ENCODE measurements at places on chromosomes 12 and 14.

- DNase-seq, result no peak
Observed at GRCh38 chr12:21813125-21813524, 38.6 kb upstream of the KCNJ8 start.

DNA sequence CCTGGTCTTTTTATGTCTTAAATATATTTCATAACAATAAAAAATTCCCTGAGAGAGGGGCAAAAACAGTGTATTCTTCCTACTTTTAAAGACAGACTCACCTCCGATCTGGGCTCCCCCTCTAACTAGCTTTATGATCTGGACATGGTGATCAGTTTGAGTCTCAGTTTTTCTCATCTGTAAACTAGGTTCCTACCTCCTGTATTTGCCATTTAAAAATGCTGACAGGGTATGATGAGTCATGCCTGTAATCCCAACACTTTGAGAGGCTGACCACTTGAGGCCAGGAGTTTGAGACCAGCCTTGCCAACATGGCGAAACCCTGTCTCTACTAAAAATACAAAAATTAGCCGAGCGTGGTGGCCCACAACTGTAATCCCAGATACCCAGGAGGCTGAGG, 114.8 kb upstream of the LHX5 start:
- no peak for DNase-seq

- no peak for DNase-seq
Observed at GRCh38 chr12:114604606-114605005, 79.4 kb downstream of the TBX3 start.

GRCh38 chr14:31876741-31877140, 200.4 kb upstream of the ARHGAP5 start:
- no peak for DNase-seq

GRCh38 chr12:6807170-6807569, 14.5 kb upstream of the GPR162 start:
- no peak for DNase-seq

- no peak for DNase-seq
Observed at GRCh38 chr14:70907996-70908934, 1.0 kb downstream of the PCNX1 start.

DNA sequence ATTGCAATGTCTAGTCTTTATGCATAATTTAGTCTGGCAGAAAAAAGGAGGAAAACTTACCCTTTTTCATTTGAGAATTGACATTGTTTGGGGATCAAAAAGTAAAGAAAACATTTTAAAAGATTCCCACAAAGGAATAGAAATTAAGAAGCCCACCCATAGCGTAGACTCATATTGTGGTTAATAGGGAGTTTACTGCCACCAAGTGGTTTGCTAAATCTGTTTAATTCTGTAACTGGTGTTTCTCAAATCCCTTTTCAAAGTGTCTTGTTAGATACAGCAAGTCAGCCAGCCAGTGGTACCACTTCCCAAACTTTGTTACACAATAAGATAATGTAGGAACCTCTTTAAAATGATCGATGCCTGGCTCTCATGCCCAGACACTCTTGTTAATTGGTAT, 180.3 kb downstream of the IPO8 start:
- no peak for DNase-seq

GRCh38 chr14:99480917-99481744, at the start of gene CCNK:
TSS of gene CCNK (plus strand) at chr14:99481409. CDS start at chr14:99492678, 11,269 bp downstream.
- DNase-seq, result peak; percentile 100
